ENCODE measurements at places on chromosomes 11 and 22.

DNA sequence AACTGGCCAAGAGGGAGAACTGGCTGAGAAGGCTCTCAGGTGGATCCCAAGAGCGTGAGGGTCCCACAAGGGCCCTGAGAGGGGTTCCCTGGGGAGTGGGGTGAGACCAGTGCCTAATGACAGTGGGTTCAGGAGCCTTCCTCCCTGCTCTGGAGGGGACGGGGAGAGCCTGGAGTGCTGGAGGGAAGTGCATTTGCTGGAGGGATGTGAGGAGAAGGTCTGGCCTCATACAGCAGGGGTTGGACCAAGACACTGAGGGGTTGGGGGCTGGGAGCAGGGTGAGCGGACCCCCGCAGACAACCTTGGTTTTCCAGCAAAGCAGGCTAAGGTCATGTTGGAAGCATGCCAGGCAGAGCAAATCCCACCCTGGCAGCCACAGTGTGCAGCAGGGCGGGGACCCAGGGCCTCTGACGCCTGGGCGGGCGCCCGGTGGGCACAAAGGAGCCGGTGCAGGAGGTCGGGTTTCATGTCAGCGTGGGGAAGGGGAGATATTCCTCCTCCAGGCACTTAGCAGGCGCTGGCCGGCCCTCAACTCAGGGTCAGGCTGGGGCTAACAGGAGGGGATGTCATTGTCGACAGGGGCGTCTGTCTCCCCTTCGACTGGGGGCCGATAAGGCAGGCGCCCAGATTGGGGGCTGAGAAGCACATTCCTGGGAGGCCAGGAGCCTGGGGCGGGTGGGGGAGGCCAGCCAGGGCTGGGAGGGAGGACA is 3.1 kb upstream of the DERL3 start:
- no peak for DNase-seq

- DNase-seq, result peak; percentile 95
Observed at GRCh38 chr11:6619004-6619745, at the start of gene TPP1. Gene TPP1, minus strand, starts transcription at chr11:6619422. Its CDS starts 22 bp downstream, at chr11:6619400.

GRCh38 chr22:48919187-48919590 is 908.5 kb downstream of the BRD1 start:
- DNase-seq, result no peak

DNA sequence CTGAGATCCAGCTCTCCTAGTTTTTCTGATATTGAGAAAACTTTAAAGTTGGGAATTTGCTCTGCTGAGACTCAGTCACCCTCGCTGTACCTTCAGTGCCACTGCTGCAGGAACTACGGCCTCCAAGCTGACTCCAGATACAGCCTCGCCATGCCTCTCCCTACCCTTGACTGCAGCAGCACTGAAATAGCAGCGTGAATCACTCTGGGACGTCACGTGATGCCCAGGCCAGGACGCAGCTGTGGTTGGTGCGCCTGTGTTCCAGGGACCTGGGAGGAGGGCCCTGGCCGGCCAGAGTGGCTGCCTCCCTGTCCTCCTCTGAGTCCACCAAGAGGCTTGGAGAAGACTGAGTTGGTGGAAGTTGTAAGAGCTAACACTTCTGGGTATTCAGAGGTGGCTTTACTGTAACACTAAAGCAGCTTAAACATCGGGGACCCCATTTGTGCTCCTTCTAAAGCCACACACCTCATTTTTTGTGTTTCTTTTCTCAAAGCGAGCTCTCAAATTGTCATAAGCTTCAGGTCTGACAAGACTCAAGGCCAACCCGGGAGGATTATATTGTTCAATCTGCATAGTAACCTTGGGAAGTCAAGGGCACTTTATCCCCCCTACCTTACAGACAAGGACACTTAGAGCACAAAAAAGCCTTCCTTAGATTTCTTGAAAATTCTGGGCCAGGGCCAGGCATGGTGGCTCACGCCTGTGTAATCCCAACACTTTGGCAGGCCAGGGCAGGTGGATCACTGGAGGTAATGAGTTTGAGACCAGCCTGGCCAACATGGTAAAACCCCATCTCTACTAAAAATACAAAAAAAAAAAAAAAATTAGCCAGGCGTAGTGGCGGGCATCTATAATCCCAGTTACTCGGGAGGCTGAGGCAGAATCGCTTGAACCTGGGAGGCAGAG is 4.2 kb upstream of the STIP1 start:
- peak; percentile 94 for DNase-seq

Measured in EL (cell line).